ENCODE measurements at places on chromosomes 7 and 10.

GRCh38 chr7:37417107-37417474 lies 31.6 kb downstream of the ELMO1 start:
- no peak for DNase-seq

DNA sequence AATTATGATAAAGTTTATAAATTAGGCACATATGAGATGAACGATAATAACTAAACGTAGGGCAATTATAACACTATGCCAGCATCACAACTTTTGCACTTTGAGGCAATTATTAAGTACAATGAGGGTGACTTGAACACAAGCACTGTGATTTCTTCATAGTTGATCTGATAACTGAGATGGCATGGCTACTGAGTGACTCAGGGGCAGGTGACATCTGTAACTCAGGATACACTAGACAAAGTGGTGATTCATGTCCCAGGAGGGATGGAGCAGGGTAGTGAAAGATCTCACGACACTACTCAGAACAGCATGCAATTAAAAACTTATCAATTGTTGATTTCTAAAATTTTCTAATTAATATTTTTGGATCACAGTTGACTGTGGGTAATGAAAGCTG lies 98.3 kb upstream of the ARHGAP21 start:
- DNase-seq, result no peak

DNA sequence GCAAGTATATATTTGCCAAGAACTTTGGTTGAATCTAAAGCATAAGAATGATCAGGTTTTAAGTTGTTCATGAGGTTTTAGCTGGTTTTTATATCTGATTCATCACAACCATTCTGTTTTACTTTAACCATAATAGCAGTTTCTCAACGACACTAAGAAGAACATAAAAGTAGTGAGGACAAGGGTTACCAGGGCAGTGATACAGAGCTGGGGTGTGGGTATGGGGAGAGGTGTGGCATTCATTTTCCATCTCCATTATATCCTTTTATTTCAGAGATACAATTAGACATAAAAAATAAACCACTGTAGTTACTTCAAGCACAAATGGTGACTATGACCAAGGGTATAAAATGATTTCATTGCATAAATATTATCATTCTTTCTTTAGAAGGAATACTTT lies 149.8 kb upstream of the STEAP4 start:
- DNase-seq, result no peak

GRCh38 chr10:78321000-78321399 lies 287.3 kb downstream of the RPS24 start:
- no peak for DNase-seq

GRCh38 chr10:64486149-64486548 lies 964.9 kb downstream of the REEP3 start:
- DNase-seq, result no peak

GRCh38 chr10:92970301-92971070 lies 90.1 kb upstream of the CYP26C1 start:
- DNase-seq, result no peak

- no peak for DNase-seq
These were observed 63.4 kb upstream of the PLA2G12B start for GRCh38 chr10:73017955-73018480.

Measured in activated naive CD4-positive, alpha-beta T cell treated with anti-CD3 and anti-CD28 coated beads, Interleukin-2, amount 10 ng/mL, durations not matched to agents 7 days and 5 days (primary cell).